ENCODE measurements at places on chromosomes 3 and 15.

- DNase-seq: no peak
These were observed 13.2 kb upstream of the COL8A1 start for GRCh38 chr3:99625237-99625622.

DNA sequence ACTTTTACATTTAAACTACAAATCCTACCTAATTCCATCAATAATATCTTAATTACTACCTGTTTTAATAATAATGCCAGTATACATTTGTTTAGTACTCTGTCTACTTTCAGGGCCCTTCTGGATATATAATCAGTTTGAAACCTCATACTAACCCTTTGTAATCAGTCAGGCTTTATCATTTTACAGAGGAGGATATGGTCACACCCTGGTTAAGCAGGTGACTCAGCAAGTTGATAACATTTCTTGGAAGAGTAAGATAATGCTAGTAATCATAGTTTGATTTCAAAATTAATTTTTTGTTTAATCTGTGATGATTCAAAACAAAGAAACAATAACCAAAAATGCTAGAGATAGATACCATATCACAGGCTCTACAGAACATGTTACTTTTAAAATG is 208.2 kb upstream of the MANF start:
- no peak for DNase-seq

DNA sequence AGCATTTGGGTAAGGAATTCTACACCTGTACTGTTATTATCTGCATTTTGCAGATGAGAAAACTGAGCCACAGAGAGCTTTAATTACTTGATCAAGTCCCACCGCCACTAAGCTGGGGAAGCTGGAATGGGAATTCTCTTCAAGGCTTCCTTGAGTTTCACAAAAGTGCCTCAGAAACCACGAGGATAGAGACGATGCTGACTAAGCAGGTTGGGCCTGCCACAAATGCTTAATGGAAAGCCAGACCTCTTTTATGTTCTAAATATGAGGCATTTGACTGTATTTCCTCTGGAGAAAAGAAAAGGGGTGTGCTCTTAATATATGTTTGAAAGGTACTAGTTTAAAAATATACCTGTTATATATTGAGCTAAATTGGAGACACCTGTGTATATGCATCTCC is 34.7 kb downstream of the ADAMTS9 start:
- DNase-seq: no peak

DNA sequence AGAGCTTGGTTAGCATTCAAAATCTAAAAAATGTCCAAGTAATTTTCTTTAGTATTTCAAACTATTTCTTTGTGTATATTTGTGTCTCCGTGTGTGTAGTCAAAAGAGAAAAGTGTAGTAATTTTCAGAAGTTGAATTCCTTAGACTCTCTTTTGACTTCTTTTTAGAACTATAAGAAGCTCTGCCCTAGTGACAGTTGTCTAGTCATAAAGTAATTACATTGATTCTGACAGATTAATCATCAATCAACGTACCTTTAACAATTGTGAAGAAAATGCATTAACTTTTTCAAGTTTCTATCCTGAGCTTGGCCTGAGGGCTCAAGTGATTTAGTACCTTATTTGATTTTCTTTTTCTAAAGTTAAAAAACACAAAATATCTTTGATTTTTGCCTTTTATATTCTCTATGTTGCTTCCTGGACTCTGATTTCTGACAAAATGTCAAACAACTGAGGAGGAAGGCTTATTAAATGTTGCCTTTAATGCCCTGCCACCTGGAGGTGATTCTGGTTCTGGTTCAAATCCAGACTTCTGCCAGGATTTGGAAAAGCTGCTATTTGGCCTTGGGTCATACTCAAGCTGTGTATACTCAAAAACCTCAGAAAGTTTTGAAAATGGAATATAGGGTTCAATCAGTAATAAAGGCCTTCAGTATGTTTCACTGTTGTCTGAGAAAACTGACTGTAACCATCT is 653.6 kb downstream of the NSUN3 start:
- DNase-seq: no peak

- no peak for DNase-seq
These were observed 189.1 kb upstream of the MDFIC2 start for GRCh38 chr3:70501561-70501960.

- DNase-seq: no peak
These were observed 77.6 kb downstream of the POLR2M start for GRCh38 chr15:57784081-57784511.

GRCh38 chr3:15948388-15948787 is 150.6 kb upstream of the ANKRD28 start:
- no peak for DNase-seq

DNA sequence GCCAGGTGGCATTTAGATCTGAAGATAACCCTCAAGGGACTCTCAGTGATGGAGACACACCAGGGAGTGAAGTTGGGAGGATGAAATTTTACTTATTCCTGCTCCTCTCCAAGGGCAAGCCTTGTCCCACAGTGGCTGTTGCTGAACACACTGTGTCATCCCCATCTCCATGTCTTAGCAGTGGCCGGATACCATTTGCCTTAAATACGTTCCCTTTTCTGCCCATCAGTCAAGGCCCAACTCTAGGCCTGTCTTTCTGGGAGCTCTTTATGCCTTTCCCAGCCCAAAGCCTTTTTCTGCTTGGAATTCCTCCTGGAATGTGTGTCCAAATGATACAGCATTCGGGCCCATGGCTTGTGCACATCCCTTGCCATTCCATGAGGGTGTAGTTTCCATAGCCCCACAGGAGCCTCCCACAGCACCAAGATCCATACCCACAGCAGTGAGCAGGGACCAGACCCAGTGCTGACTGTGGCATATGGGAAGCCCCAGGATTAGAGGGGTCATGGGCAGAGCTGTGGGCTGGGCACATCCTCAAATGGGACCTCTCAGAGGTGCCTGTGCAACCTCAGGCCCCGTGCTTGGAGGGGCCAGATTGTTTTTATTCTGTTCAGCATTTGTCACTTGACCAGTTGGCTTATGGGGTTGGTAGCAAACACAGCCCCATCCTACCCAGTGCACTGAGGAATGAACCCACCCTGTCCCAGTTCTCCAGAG is 63.7 kb upstream of the PRR23C start:
- DNase-seq: no peak

- DNase-seq: no peak
These were observed 34.0 kb downstream of the RPLP1 start for GRCh38 chr15:69486481-69487110.

- no peak for DNase-seq
These were observed 474.7 kb upstream of the UBE2E2 start for GRCh38 chr3:22728406-22728805.

GRCh38 chr15:31034152-31034551 is 42.7 kb upstream of the MTMR10 start:
- DNase-seq: no peak

DNA sequence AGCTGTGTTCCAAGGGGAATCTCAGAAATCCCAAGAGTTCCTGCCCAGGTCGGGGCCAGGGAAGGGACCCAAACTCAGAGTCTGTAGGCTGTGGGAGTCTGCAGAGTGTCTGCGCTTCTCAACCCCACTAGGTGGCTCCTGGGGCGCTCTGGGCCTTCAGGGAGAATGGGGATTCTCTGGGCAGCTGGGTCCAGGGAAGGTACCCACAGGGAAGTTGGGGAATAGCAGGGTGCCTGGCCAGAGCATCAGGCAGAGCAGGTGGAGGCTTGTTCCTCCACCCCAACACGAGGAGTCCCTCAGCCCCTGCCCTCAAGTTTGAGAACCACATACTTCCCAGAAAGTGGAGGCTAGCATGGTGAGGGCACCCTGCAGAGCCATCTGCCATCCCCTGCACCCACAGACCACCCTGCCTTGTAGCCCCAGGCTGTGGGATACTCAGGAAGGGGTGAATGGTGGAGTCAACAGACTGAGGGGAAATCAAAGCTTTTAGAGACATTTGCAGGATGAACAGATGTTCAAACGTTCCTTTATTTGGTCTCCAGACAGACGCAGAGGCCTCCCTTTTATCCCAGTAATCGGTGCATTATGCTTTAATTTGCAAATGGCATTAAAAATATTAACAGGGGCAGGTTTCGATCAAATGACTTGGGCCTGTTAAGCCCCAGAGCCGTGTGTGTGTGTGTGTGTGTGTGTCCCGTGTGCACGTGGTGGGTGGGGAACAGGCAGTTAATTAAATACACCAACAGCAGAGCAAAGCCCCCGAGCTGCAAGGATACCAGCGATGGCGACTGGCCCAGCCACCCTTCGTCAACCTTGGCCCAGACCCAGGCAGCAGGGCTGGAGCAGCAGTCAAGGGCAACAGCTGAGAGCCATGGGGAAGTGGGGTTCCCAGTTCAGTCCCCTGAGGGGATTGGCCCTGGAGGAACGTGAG is 57.7 kb downstream of the DNAJB8 start:
- DNase-seq: no peak

DNA sequence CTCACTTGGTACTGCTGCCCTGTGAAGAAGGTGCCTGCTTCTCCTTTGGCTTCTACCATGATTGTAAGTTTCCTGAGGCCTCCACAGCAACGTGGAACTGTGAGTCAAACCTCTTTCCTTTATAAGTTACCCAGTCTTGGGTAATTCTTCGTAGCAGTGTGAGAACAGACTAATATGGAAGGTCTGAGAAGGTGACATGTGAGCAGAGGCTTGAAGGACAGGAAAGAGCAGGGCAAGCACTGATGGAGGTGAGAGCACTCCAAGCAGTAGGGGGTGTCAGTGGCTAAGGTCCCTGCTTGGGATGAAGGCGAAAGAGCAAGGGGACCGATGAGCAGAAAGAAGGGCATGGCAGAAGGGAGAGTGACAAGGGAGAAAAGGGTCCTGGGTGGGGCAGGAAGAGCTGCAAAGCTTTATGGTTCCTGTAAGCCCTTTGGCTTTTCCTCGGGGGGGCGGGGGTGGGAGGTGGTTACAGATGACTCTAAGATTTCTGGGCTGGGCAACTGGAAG is 3.5 kb downstream of the EIF4E3 start:
- DNase-seq: no peak

DNA sequence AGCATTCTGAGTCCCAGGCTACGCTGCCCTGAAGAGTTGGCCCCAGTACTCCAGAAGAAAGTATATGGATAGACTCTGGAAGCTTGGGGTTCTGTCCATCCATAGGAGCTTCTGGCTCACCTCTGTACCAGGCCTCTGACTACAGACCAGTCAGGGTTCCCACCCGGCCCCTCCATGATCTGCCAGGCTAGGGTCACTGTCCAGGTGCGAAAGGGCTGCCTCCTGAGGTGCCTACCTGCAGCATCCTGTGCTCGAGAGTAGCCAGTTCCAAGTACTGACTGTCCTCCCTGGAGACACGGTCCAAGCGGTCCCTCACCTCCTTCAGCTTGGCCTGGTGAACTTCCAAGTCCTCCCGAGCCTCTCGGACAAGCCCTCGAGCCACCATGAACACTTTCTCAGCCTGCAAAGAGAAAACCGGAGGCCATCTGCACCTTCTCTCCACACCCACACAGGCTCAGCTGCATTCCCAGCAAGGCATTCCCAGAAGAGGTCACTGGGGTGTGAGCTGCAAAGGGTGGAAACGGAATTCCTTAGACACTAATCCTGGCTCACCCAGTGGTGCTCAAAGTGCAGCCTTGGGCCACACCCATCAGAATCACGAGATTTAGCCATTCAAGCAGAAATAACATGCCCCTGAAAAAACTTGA is 3.7 kb upstream of the PLXNB1 start:
- no peak for DNase-seq

DNA sequence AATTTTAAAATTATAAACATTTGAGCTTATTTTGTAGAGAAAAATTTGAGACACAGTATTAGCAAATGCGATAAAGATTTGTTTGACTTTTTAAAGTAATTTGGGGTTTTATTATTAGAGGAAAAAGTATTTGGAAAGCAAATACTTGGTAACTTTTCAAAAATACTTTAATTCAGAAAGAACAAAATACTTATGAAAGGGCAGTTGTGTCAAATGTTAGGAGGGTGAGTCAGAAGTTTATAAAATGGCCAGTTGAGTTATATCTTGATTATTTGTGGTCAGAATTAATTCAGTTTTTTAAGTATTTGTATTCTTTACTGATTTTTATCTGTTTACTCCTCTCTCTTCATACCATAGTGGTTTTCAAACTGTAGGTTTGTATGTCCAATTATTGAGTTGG is 12.1 kb downstream of the LACTB start:
- DNase-seq: no peak

DNA sequence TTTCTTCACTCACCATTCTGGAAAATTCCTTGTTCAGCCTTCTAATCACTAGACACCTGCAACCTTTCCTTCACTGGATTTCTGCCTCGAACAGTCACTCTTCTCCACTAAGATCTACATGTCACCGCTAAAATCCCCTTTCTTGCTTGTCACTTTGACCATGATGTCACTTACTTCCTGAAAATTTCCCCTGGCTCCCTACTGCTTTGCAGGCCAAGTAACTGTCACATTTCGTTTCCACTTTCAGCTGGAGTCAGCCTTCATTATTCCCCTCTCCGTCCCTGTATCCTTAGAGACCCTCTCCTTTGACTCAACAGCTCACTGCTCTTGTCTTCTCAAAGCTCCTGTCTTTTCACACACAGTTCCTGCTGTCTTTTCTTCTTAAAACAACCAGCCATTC is 15.9 kb downstream of the CHL1 start:
- no peak for DNase-seq

DNA sequence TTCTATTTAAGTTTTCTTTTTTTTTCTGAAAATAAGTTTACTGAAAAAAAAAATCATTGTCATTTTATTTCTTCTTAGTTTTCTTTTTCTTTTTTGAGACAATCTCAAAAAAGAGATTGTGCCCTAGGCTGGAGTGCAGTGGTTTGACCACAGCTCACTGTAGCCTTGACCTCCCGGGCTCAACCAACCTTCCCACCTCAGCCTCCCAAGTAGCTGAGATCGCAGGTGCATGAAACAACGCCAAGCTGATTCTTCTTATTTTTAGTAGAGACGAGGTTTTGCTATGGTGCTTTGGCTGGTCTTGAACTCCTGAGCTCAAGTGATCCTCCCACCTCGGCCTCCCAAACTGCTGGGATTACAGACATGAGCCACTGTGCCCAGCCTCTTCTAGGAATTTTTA is 65.7 kb upstream of the OSTN start:
- no peak for DNase-seq

DNA sequence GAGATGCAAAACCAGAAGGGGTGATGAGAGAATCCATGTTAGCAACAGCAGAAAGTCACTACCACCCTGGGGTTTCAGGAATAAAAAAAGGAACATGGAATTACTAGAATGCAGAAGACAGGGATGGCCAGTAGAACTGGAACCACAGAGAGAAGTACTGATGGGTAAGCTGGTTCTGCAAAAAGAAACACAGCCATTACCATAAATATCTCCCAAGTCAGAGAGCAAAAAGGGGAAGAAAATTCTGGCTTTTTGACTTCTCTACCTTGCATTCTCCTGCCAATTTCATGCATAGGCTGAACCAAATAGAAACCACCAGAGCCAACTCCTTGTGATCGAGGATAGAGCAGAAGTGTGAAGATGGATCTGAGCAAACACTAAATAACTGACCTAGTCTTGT is 550.4 kb upstream of the NAALADL2 start:
- DNase-seq: no peak

- DNase-seq: no peak
These were observed 337.8 kb downstream of the RBMS3 start for GRCh38 chr3:29618395-29619282.

- DNase-seq: no peak
These were observed 1.4 kb downstream of the GYG1 start for GRCh38 chr3:148992635-148993255.

GRCh38 chr3:105254154-105254553 is 112.6 kb upstream of the ALCAM start:
- no peak for DNase-seq

- DNase-seq: no peak
These were observed 397.1 kb downstream of the TIGIT start for GRCh38 chr3:114690911-114691310.

GRCh38 chr3:139307601-139308555 is 35.9 kb upstream of the MRPS22 start:
- DNase-seq: no peak

GRCh38 chr3:195613468-195614069 is 29.8 kb upstream of the APOD start:
- no peak for DNase-seq

All from hippocampal formation (tissue), 2 donors.